Amniotic epithelial cell (primary cell): ENCODE measurements at places on chromosomes 16 and 17.
A peak's percentile ranks its signal among the peaks of the same experiment; 100 is the strongest.

GRCh38 chr16:88022076-88023042 lies 71.1 kb downstream of the BANP start:
- DNase-seq: no peak

DNA sequence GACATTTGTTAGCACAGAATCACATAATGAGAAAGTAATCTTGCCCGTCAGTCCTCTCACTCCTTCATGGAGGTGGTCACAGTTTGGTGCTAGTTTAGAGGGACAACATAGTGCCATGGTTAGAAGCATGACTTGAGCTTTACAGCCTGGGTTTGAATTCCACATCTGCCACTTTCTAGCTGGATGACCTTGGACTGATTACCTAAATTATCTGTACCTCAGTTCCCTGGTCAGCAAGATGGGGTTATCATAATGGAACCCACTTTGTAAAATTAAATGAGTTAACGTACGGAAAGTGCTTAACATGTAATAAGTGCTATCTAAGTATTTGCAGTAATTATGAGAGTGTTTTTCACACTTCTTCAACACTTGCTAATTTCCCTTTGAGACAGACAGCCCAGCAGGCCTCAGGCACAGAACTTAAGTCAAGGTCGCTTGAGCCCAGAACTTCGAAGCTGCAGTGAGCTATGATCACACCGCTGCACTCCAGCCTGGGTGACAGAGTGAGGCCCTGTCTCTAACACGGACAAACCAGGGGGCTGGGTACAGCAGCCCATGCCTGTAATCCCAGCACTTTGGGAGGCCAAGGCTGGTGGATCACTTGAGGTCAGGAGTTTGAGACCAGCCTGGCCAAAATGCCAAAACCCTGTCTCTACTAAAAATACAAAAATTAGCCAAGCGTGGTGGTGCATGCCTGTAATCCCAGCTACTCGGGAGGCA lies 7.1 kb downstream of the VWA3A start:
- DNase-seq: no peak

GRCh38 chr17:73875346-73875745 lies 231.1 kb upstream of the SDK2 start:
- no peak for DNase-seq

GRCh38 chr17:32504166-32504990 lies 17.6 kb downstream of the CDK5R1 start:
- DNase-seq: no peak

DNA sequence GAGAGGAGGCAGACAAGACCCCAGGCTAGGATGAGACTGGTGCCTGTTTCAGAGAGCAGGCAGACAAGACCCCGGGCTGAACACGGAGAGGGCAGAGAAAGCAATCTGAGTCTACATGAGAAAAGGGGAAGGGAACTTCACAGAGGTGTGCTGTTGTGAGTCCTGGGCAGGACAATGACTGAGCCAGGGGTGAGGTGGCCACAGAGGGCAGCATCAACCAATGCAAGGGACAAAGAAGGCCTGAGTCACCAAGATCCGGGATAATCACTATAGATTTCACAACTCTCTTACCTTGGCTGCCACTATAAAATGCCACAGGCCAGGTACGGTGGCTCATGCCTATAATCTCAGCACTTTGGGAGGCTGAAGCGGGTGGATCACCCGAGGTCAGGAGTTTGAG lies 89.0 kb downstream of the SLC39A11 start:
- no peak for DNase-seq

- peak; percentile 95 for DNase-seq
Observed at GRCh38 chr17:2282297-2282873, 21.2 kb downstream of the SMG6 start.
